Retinal pigment epithelial cell (primary cell): ENCODE measurements at places on chromosomes 7 and 10.

DNA sequence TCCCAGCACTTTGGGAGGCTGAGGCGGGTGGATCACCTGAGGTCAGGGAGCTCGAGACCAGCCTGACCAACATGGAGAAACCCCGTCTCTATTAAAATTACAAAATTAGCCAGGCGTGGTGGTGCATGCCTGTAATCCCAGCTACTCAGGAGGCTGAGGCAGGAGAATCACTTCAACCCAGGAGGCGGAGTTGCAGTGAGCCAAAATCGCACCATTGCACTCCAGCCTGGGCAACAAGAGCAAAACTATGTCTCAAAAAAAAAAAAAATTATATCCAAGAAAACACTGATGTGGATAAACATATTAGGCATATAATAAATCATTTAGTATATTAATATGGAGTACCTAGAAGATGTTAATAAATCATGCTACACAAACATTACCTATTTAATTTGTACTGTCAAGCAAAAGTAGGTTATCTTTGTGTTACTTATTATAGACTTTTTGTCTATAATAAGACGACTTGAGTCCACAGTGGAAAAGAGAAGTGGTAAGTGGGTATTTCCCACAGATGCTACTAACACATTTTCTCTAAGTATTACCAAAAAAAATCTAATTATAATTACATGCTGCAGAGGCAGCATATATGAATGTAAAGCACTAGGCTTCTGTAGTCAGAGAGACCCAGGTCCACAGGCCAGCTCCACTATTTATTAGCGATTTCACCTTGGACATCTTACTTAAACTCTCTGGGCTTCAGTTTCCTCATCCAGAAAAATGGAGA is 34.5 kb downstream of the DNMBP start:
- DNase-seq = no peak

GRCh38 chr7:38506756-38507155 is 124.4 kb downstream of the AMPH start:
- DNase-seq = no peak

GRCh38 chr10:129274748-129275474 is 192.1 kb upstream of the MGMT start:
- DNase-seq = no peak

GRCh38 chr7:30743371-30744074 is 8.4 kb upstream of the INMT start:
- DNase-seq = no peak

DNA sequence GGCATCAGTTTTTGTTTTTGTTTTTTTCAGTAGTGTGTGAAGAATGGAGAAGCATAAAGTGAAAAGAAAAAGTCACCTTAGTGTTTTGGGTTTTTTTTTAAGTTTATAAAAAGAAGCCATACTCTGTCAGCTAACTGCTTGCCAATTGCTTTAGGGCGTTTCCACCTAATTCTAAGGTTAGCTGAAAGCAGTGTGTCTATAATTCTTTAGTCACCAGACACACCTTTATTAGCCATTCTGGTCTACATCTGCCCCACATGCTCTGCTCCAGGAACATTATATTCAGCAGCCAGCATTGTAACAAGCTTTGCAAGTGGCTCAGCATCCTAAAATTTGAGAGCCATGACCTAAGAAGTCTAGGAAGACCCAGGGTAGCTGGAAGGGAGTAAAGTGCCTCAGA is 14.1 kb upstream of the SLC16A12 start:
- no peak for DNase-seq

- peak; percentile 2 for DNase-seq
Measured at GRCh38 chr10:15585303-15585715, 134.4 kb downstream of the ITGA8 start.

- no peak for DNase-seq
Measured at GRCh38 chr7:132782777-132783640, 206.7 kb upstream of the PLXNA4 start.

DNA sequence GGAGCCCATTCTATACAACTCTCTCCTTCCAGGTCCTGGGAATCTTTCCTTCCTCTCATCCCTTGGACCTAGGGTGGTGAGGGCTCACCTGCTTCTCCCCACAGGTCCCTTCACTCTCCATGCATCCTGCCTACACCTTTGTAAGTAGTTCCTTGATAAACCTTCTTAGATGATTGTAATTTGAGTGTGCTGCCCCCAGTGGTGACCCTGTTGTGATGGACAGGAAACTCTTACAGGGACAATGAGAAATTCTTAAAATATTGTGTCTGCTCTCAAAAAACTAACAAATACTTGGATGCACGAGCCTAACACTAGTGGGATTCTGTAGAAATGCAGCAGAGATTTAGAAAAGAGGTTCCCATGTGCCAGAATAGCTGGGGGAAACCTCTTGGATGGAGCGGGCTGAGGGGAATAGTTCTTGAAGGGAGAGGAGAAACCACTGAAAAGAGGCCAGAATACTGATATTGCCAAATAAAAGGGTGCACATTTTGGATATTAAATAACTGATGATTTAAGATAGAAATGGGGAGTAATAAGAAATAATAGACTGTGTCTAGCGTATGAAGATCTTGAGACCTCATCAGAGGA is 6.7 kb upstream of the PAXIP1 start:
- DNase-seq = no peak

- DNase-seq = no peak
Measured at GRCh38 chr7:39810204-39810642, 139.8 kb upstream of the CDK13 start.
